ENCODE measurements at places on chromosomes 12 and 14.

GRCh38 chr14:92963301-92964123 is 40.6 kb downstream of the CHGA start:
- no peak for DNase-seq

DNA sequence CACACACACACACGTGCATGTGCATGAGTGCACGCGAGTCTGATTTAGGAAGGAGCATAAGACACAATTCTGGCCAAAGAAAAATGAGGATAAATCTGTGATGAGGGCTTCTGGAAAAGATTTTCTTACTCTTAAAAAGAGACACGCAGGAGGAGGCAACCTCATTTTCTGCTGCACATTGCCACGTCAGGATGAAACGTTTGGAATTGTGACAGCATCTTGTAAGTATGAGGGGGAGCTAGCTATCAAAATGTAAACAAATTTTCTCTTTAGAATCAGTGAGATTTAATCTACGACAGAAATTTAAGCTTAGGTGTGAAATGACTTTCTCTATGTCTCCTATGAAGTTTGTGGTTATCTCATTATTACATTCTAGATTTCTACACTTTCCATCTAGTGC is 31.1 kb upstream of the NUBPL start:
- DNase-seq = no peak

GRCh38 chr14:90191585-90191984 is 64.8 kb upstream of the PSMC1 start:
- no peak for DNase-seq

DNA sequence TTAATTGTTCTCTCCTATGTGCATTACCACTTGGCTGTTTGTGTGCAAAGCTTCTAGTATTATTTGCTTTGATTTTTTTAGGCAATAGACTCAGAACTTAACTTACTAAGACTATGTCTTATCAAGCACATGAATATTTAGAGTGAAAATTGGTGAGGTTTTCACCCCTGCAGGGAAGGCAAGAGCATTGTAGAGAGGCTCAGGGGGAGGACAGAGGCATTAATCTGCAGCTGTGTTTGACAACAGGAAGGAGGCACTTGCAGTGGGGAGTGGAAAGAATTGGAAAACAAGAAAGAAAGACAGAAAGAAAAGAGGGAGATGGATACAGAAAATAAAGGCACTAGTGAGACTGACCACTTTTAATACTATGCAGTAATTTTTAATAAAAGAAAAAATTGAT is 431.6 kb downstream of the PDZRN4 start:
- DNase-seq = no peak

- DNase-seq = no peak
Observed at GRCh38 chr12:119758722-119759121, 90.8 kb downstream of the PRKAB1 start.
